ENCODE measurements at places on chromosomes 6 and 20.

DNA sequence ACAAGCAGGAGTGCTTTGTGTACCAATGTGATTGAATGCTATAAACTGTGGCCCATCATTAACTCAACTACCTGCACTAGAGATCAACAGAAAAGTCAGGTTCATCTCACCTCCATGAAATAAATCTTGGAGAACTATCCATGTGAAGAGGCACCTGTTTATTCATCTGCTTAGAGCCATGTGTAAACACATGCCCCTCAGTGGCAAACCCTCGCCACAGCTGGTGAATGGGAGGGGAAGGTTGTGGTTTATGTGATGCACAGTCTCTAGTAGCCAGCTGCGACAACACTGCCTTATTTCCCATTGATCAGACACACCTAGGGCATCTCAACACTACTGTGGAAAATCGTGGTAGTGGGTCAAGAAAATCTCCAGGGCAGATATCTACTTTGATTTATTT is 640.2 kb downstream of the PTPRT start:
- no peak for DNase-seq

- DNase-seq: peak; percentile 15
Observed at GRCh38 chr6:154891901-154892300, 103.2 kb upstream of the TIAM2 start.

DNA sequence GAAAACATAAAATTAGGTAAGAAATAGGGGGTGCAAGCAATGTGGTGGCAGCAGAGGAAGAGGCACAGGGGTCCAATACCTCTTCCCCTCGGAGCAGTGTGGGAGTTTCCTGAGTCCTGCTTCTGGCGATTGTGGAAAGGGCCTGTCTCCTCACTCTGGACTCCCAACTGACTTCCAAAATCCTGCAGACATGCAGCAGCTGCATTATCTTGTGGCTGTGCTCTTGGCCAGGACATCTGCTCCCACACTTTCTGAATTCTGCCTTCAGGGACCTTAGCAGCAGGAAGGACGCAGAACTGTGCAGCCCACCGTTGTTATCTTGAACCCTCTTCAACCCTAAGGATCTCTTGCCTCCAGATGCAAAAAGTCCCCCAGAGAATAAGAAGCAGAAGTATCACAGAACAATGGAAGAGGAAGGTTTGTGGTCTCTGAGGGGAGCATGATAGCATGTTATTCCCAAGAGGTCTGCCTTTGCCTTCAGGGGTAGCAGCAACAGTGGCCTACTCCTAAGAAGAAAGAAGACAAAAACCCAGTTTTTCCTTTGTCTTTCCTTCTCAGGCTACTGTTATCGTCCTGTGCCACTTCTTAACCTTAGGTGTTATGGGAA is 102.5 kb upstream of the EMILIN3 start:
- no peak for DNase-seq

- peak; percentile 20 for DNase-seq
Observed at GRCh38 chr6:129621252-129621651, 88.7 kb downstream of the ARHGAP18 start.

DNA sequence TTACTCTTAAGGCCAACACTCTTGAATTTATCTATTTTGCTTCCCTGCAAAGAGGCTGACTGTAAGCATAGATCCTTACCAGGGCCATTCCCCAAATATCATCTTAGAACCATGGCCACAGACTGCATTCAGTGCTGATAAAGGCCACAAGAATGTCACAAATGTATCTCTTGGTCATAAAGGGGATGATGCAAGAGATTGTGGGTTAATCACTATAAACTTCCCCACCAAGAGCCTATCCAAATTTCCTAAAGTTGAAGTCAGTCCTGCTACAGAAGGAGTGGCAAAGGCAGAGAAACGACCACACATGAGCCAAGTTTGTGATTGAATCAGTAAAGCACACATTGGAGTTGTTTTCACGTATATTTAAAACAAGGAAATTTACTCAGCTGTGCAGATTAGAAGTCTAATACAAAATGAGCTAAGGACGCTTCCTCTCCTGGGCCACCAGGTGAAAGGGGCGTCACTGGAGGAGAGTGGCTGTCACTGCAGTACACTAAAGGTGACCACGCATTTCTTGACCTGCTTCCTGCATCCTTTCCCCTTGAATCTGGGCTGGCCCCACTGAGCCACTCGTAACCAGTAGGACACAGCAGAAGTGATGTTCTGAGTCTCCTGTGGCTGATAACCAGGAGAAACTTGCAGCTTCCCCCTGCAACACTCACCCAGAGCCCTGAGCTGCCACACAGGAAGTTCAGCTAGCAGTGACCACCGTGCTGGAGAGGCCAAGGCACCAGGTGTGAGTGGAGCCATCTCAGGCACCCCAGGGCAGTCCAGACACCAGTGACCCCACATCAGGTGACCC is 181.9 kb downstream of the SYNDIG1 start:
- DNase-seq: peak; percentile 90

DNA sequence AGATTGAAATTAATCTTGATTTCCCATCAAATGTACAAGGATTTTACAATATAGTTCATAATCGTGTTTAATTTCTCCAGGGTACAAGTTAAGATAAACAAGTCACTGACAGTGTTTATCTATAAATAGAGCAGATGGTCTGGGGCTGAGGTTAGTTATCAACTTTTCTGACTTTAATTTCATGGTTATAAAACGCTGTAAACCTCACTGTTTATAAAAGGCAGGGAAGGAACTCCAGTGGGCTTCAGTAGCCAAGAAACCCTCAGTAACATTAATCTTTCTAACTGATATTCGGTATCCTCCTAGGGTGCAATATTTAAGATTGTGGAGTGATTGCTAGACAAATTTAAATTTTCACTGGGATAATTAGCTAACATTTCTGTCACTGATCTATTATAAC is 68.6 kb downstream of the GFRAL start:
- peak; percentile 40 for DNase-seq

- no peak for DNase-seq
Observed at GRCh38 chr20:4794846-4795245, 73.1 kb downstream of the PRND start.

DNA sequence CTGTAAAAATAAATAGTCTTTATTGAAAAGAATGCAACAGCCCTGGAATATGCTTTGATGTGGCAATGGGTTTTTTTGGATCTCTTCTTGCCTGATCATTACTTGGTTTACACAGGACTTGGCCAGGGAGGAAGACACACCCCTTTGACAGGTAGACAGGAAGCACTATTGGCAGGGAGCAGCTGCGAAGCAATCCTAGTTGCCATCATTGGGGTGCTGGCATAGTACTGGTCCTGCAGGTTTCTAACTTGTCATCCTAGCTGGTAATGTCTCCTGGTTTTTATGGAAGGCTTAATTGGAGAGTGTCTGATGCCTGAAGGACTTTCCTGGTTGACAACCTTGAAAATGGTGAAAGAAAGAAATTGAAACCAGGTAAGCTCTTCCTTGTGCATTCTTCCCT is 71.2 kb upstream of the CCN6 start:
- no peak for DNase-seq

DNA sequence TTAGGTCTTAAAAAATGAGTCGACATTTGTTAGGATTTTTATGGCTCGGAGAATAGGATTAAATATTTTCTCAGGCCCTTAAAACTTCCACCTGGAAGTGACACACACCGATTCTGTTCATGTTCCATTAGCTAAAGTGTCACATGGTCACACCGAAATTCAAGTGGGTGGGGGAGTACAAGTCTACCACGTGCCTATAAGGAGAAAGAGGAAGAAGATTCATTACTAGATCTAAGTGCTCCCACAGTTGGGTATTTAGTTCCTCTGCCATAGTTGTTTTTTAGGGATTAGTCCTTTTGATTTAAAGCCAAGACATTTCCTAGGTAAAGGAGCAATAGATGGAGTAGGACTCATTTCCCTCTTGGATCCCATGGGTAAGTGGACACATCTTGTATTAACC is 4.9 kb upstream of the TOX2 start:
- DNase-seq: no peak

DNA sequence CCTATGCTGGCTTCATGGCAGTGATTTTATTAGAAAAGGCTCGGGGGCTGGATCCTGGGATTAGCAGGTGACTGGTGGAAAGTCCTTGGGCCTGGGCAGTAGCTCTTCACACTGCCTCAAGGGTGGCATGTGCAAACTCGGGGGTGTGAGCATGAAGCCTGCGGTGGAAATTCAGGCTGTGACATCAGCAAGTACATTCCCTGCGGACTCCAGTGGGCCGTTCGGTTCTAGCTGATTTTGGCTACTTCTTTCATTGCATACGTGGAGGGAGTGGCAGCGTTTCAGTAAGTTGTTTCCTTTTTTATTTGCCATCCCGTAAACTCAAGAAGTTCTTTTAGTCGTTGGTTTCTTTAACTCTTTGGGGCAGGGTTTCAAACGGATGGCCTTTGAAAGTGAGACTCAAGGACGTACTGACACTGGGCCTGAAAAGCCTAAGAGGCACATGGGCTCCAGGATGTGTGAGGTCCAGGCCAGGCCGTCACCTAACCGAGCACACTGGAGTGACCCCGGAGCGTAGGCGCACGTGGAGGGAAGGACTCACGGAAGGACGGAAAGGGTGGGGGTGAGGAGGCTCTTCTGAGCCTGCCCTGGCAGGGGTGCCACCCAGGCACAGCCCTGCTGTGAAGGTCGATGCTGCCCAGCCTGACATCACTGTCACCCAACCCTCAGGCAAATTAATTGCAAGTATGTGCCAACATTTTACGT is 104.0 kb upstream of the FRMD1 start:
- DNase-seq: no peak

- DNase-seq: no peak
Observed at GRCh38 chr20:43442282-43442880, 15.3 kb upstream of the SRSF6 start.

GRCh38 chr6:66238851-66239250 is 531.8 kb upstream of the EYS start:
- peak; percentile 43 for DNase-seq

GRCh38 chr20:9279918-9280401 is 211.1 kb downstream of the PLCB4 start:
- DNase-seq: no peak

GRCh38 chr20:60491051-60491581 is 532.9 kb downstream of the CDH26 start:
- DNase-seq: no peak

- DNase-seq: no peak
Observed at GRCh38 chr20:42123981-42124473, 505.9 kb upstream of the CHD6 start.
